CD8-positive, alpha-beta memory T cell (primary cell): ENCODE measurements at places on chromosomes 6 and 20. TPM values are rescaled to one million over a fixed set of nuclear protein-coding genes. Genes with fewer than 3 reads are reported as not detected.

The RBM12 gene
- 110 TPM for total RNA-seq

The IMPG1 gene
- total RNA-seq: not detected

DNA sequence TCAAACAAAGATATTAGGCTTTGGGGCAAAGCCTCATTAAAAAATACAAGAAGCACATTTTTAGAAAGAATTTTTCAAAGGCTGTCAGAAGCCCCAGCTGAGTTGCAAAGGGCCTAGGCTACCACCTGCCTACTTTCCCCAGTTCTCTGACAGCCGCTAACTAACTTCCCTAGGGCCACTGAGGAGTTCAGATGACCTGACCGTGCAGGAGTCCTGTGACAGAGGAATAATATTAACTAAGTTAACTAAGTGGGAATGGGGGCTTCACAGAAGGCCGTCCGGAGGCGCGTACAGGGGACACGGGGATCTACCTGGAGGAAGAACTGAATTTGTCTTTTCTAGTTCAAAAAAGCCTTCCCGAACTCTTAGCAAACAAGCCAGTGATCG lies 884 bp downstream of the MCHR2 start:
- no peak for DNase-seq
- no peak overlapping the region for H3K4me3 ChIP-seq
- H3K27me3 ChIP-seq: peaks cover 4% of the 10 kb centered on the region
- no peaks in the 10 kb centered on the region for H3K36me3 ChIP-seq
- H3K27ac ChIP-seq: no peak overlapping the region
- no peaks in the 10 kb centered on the region for H3K4me1 ChIP-seq

GRCh38 chr6:158775832-158776231 lies 43.3 kb downstream of the EZR start:
- H3K4me1 ChIP-seq: peaks cover 35% of the 10 kb centered on the region
- no peak for DNase-seq
- H3K36me3 ChIP-seq: peaks cover 64% of the 10 kb centered on the region
